ENCODE measurements at places on chromosomes 1 and 21.

GRCh38 chr21:46596201-46596600 is 8.7 kb downstream of the S100B start:
- no peak for DNase-seq

DNA sequence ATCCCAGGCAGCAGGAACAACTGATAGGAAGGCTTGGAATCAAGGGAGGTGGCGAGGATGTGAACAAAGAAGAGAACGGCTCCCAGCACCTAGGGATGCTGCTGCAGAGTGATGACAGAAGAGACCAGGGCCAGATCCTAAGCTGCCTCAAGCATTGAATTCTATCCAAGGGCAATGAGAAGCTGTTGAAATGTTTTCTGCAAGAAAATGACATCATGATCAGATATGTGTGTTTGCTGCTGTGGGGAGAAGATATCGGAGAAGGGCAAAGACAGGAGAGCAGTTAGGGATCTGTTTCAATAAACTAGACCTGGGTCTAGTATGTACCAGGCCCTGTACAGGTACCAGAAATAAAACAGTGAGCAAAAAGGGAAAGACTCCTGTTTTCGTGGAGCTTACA is 194.7 kb upstream of the RAB4A start:
- DNase-seq = no peak

DNA sequence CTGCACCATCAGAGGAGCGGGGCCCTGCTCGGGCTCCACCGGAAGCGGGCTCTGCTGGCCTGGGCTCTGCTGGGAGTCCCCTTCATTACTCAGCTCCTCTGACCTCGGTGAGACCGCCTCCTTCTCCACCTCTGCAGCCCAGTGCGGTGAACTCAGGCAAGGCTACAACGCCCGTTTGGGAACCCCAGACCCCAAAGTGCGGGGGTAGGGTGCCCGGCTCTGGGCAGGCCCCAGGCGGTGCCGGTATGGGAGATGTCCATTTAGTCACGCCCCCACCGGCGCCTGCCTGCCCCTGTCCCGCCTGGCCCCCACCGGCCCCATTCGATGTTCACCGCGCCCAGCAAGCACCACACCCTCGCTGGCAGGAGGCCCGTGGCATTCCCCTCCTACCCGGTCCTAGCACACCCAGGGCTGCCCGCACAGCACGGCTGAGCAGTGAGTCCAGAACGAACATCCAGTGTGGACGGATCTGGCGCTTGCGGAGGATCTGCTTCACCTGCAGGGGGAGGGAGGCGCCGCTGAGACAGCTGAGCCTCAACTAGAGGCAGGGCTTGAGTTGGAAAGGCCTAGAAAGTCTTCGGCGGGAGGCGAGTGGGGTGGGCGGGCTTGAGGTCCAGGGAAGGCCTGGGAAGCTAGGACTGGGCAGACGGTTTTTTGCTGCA is 10.0 kb downstream of the MAP3K6 start:
- DNase-seq = peak; percentile 27

- no peak for DNase-seq
These were observed 19.2 kb downstream of the SLC19A2 start for GRCh38 chr1:169466259-169467230.

- DNase-seq = no peak
These were observed 102.8 kb upstream of the WNT4 start for GRCh38 chr1:22245726-22246125.
